Hepatocyte (in vitro differentiated cells): ENCODE measurements at places on chromosomes 13 and 19. TPM values are rescaled to one million over a fixed set of nuclear protein-coding genes. Genes with fewer than 3 reads are reported as not detected.

The KLK14 gene
- 0.13 TPM in 1 of 2 replicates, not detected in the other for total RNA-seq

The FUT3 gene
- total RNA-seq, result 0.08 TPM in 1 of 2 replicates, not detected in the other

The ZSCAN18 gene
- 30.4 and 49.8 TPM in 2 replicates for total RNA-seq

The NCAN gene
- total RNA-seq, result 0.03 TPM in 1 of 2 replicates, not detected in the other

The NPAS1 gene
- 0.20 and 0.23 TPM in 2 replicates for total RNA-seq

The SULT2A1 gene
- 188 and 193 TPM in 2 replicates for total RNA-seq

The ERICH6B gene
- total RNA-seq, result not detected in 2 replicates

The PEAK3 gene
- total RNA-seq, result not detected in 2 replicates

The HSD17B14 gene
- 64.1 and 67.6 TPM in 2 replicates for total RNA-seq

The DIS3 gene
- 36.6 and 37.0 TPM in 2 replicates for total RNA-seq

The ARHGEF1 gene
- total RNA-seq, result 22.1 and 29.7 TPM in 2 replicates

The IFNL2 gene
- total RNA-seq, result not detected in 2 replicates

The FPR1 gene
- 0.24 and 0.53 TPM in 2 replicates for total RNA-seq

The CFAP97D2 gene
- not detected in 2 replicates for total RNA-seq

The MAP2K2 gene
- 133 and 135 TPM in 2 replicates for total RNA-seq

The ZNF98 gene
- not detected in 2 replicates for total RNA-seq

The FGF9 gene
- total RNA-seq, result 1.7 and 2.0 TPM in 2 replicates

The SLC44A2 gene
- total RNA-seq, result 37.2 and 44.4 TPM in 2 replicates

The SPART gene
- total RNA-seq, result 96.4 and 107 TPM in 2 replicates

The PRRG2 gene
- 6.0 and 10.2 TPM in 2 replicates for total RNA-seq

The KCNC3 gene
- 0.24 and 0.40 TPM in 2 replicates for total RNA-seq

The ZNF610 gene
- 4.1 and 5.7 TPM in 2 replicates for total RNA-seq

The ZNF626 gene
- total RNA-seq, result 26.1 and 32.5 TPM in 2 replicates

The EDNRB gene
- 34.6 and 37.2 TPM in 2 replicates for total RNA-seq

The FFAR3 gene
- 0.80 and 1.6 TPM in 2 replicates for total RNA-seq

The PTGIR gene
- 3.2 and 5.2 TPM in 2 replicates for total RNA-seq

The NLRP5 gene
- total RNA-seq, result not detected in 2 replicates
